ENCODE measurements at places on chromosomes 7 and 10.

GRCh38 chr7:36207451-36208291, 54.6 kb downstream of the EEPD1 start:
- peak; percentile 71 for DNase-seq

- no peak for DNase-seq
These were observed 147.1 kb upstream of the GDF10 start for GRCh38 chr10:47152861-47153349.

- DNase-seq, result peak; percentile 26
These were observed 1.4 kb upstream of the RBP3 start for GRCh38 chr10:47346581-47347302.

- no peak for DNase-seq
These were observed 43.5 kb upstream of the SLC35G1 start for GRCh38 chr10:93850031-93851015.

DNA sequence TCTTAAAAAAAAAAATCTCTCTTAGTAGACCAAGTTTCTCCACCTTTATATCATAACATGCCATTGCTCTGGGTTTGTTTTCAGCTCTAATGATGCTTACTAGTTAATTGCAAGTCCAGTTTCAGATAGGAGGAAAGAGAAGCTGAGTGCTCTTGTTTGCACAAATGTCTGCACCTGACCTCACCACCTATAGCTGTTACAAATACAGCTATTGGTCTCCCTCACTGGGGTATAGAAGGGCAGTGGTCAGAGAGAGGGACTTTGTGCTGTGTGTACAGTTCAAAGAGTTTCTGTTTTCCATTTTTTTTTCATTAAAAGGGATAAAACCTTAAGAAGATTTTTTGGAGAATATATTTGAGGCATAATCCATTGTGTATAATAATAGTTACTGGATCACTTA, 52.7 kb downstream of the TAS2R16 start:
- no peak for DNase-seq

- no peak for DNase-seq
These were observed 95.3 kb downstream of the HOXA1 start for GRCh38 chr7:27000496-27000895.

GRCh38 chr10:102675666-102676533, 31.6 kb downstream of the TRIM8 start:
- DNase-seq, result no peak

DNA sequence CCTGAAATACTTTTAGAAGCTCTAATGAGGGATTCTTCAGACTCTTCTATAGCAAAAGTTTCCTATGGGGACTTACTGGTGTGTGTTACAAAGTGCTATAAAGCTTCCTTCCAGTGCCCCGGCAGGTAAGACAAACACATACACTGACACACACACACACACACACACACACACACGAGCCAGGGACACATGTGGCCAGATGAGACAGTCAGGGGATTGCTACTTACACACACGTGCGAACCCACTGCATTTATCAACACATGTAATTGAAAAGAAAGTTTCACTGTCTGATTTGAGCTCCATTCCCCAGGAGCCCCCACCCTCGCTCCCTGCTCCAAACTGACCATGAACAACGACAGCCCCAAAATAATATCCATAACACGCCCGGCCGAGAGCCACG, 119.8 kb downstream of the PRPF18 start:
- no peak for DNase-seq

GRCh38 chr10:34760606-34761005, 54.5 kb downstream of the PARD3 start:
- no peak for DNase-seq

GRCh38 chr10:68598978-68599770, 39.0 kb downstream of the TET1 start:
- no peak for DNase-seq

GRCh38 chr10:49070701-49071100, 44.6 kb downstream of the VSTM4 start:
- DNase-seq, result no peak

GRCh38 chr10:19816411-19817230, at the start of gene PLXDC2:
TSS of gene PLXDC2 (plus strand) at chr10:19816432.
- peak; percentile 69 for DNase-seq

DNA sequence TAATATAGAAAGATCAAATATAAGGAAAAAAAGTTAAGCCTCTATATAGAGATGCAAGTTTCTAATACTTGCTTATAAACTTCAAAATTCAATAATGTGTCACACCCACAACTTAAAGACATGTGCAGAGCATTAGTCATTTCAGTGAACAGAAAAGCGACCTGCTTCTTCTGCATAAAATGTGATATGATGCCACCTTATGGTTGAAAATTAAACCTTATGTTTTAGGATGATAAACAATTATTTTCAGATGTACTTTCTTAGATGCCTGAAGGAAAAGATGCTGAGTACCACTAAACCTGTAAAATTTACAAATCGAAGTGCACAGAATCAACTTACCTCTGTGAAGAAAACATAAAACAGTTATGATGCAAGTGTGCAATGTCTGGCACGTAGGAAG, 96.0 kb downstream of the MTERF1 start:
- no peak for DNase-seq

DNA sequence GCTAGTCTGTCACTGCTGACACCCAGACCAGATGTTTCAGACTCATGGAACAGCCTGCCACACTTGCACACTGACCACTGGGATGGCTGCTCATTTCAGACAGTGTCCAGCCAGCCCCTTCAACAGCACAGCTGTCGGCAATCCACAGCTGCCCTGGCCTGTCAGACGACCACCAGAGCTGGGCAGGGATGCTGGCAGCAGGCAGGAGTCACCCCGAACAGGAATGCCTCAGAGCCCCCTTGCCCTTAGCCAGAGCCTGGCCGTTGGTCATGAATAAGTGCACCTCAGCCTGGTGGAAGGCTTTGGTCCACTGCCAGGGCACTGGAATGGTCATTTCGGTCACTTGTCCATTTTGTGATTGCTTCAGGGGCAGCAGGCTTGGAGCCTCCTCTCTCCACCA, 149.6 kb upstream of the TCERG1L start:
- DNase-seq, result no peak

- no peak for DNase-seq
These were observed 48.5 kb upstream of the ARL4A start for GRCh38 chr7:12638851-12639456.

DNA sequence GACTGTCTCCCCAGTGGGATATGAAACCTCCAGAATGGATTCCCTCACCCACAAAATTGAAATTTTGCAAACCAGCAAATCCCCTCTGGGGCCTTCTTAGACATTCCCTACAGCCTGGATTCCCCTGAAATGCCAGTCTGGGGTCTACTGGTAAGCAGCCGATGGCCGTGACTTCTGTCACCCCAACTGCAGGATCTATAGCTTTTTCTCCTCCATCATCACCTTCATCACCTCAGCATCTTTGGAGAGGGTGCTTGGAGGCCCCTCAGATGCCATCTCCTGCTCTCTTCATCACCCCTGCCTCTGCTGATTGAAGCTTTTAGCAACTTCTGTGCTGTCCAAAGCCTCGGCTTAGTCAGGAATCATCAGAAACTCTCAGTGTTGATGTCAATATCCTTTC, 2.6 kb upstream of the KCNMA1 start:
- no peak for DNase-seq

DNA sequence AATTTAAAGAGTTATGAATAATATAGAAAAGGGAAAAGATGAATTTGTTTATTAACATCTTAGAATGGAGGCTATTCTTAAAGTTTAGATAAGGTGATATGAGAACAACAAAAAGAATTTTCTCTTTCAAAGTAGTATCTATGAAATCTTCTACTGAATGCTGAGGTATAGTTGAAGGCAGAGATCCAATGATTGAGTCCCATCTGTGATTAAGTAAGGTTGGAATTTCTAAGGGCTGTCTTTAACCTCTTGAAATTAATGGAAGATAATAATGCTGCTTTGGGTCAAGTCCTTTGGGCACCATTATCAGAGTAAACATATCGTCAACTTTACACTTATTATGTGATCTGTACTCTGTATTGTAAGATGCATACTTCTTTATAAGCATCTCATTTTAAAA, 307.9 kb downstream of the PRKG1 start:
- DNase-seq, result no peak

GRCh38 chr7:21547501-21547900, 4.7 kb downstream of the DNAH11 start:
- DNase-seq, result no peak

- DNase-seq, result no peak
These were observed 147.0 kb downstream of the BBS9 start for GRCh38 chr7:33276325-33276724.

- DNase-seq, result no peak
These were observed 122.7 kb upstream of the PDSS1 start for GRCh38 chr10:26574783-26575182.

DNA sequence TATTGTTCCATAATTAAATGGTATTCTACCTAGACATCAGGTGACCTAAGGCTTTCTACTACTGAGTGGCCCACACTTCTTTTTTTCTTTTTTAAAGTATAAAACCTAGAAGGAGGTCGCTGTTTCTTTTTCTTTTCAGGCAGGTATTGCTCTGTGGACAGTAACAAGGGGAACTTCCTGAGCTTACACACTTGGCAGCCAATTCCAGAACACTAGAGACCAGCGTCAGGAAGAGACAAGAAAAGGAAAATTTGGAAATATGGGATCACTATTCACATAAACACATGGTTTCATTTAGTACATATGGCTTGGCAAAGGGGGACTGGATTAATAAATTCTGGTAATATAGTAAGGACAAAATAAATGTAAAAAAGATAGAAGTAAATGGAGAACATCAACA, 141.9 kb downstream of the RSU1 start:
- no peak for DNase-seq

DNA sequence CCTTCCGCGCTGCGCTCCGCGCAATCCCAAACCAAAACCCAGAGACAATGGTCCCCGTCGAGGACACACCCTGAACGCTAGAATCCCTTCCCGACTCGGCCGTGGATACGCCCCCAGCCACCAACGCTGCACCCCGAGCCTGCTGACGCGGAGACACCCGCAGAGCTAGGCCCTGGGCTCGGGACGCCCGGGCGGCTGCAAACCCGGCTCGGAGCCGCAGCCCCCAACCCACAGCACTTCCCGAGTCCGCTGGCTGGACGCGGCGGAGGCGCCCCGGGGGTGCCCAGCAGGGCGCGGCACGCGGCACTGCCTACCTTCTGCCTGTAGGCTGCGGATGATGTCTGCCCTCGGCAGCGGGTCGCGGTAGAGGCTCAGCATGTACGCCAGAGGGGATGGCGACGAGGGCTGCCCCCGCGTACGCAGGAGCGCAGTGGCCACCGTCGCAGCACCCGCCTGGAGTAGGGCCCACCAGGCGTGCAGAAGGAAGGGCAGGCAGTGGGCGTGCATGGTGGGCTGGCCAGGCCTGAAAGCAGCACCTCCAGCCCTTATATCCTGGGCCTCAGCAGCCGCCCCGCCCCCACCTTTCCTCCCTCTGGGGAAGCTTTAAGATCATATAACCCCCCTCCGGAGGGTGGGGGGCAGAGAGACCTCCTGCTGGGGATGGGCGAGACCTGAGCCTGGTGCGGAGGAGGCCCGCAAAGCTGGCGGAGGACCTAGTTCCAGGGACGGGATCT, at the start of gene NODAL:
TSS of gene NODAL (minus strand) at position 521 of the 734 bp plus-strand sequence. CDS start at position 507, 14 bp downstream.
- no peak for DNase-seq

DNA sequence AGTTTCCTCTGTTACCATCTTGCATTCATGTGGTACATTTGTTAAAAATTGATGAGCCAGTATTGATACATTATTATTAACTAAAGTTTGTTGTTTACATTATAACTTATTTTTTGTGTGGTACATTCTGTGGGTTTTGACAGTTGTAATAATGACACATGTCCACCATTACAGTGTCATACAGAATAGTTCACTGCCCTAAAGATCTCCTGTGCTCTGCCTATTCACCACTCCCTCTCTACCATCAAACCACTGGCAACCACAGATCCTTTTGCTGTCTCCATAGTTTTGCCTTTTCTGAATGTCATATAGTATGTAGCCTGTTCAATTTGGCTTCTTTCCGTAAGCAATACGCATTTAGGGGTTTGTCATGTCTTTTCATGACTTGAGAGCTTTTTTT, 156.9 kb downstream of the PHF14 start:
- DNase-seq, result no peak

DNA sequence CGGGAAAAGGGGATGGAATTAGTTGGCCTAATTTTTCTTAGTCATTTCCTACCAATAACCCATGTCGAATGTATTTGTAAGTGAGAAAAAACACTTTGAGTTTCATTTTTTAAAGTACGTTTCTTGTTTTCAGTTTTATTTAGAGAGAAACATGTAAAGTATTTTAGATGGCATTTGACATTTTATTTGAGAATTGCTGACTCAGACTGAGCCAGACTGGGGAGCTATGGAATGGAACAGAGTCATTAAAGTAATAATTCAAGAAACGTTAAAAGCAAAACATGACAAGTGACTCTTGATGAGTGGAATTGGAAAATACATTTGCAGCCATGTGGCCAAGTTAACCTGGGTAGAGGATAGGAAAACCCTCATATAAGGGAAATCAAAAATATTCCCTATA, 286.1 kb upstream of the NPSR1 start:
- DNase-seq, result no peak

- no peak for DNase-seq
These were observed 39.0 kb downstream of the CCDC3 start for GRCh38 chr10:12962556-12962955.

- peak; percentile 68 for DNase-seq
These were observed at the start of gene NKX2-3 for GRCh38 chr10:99532687-99533495. TSS of gene NKX2-3 (plus strand) at chr10:99532942. CDS start at chr10:99533132, 190 bp downstream.

- no peak for DNase-seq
These were observed 106.1 kb downstream of the MAD1L1 start for GRCh38 chr7:2126621-2127020.

DNA sequence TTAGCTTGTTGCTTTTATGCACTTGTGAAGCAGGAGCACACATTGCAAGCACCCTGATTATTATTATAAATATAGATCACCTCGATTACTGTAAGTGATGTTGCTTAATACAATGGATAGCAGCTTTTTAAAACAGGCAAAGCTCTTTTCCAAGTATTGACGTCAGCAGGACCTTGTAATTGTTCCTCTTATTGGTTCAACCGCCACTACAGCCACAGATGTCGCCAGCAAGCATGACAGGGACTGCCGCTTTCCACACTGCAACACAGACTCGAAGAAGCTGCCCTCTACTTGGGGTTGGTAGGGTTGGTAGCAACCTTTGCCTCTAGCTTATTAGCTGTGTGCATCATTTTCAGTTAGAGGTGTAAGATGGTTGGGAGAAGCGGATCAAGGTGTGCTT, 167.6 kb downstream of the ZNF365 start:
- no peak for DNase-seq

GRCh38 chr10:98619446-98619845, 172.7 kb upstream of the HPS1 start:
- DNase-seq, result no peak

- DNase-seq, result no peak
These were observed 80.7 kb downstream of the INHBA start for GRCh38 chr7:41621953-41622831.
